ENCODE measurements at places on chromosomes 12 and 14. TPM values are rescaled to one million over a fixed set of nuclear protein-coding genes. Genes with fewer than 3 reads are reported as not detected.

Gene DEPDC4
- 1.6 TPM for total RNA-seq

DNA sequence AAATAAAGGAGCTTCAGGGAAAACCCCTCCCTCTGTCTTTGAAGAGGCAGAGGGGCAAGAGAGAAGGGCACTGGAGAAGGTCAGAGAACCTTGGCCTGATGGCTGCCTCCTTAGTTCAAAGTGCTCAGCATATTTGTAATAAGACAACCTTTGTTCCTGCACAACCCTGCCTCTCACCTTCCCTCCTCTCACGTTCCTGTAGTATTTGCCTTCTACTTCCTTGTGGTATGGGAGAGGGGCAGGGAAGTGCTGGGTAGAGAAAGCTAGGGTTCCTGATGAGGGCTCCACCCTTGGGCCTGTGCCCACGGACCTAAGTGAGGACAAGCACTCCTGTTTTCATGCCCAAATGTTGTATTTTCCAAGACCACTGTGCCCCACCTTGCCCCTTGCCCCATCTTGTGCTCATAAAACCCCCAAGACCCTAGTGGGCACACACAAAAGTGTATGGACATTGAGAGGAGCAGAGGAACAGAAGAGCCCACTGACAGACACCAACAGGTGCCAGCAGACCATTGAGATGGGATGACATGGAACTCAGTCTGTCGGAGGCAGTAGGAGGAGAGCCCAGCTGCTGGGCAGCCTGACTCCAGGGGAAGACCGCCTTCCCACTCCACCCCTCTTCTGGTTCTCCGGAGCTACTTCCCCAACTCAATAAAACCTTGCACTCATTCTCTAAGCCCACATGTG, 261.5 kb upstream of the CCDC196 start:
- no peaks in the 10 kb centered on the region for H3K4me1 ChIP-seq
- no peak for DNase-seq
- no peaks in the 10 kb centered on the region for H3K36me3 ChIP-seq

- DNase-seq, result no peak
- peaks cover 14% of the 10 kb centered on the region for H3K4me1 ChIP-seq
- no peaks in the 10 kb centered on the region for H3K36me3 ChIP-seq
- no peaks in the 10 kb centered on the region for H3K27me3 ChIP-seq
Measured at GRCh38 chr12:49982246-49983087, 9.7 kb downstream of the AQP6 start.

GRCh38 chr14:75520852-75521251, 1.4 kb upstream of the BATF start:
- H3K4me3 ChIP-seq, result no peak overlapping the region
- no peak for DNase-seq
- no peak overlapping the region for H3K27ac ChIP-seq
- H3K27me3 ChIP-seq, result peaks cover 23% of the 10 kb centered on the region
- H3K4me1 ChIP-seq, result no peaks in the 10 kb centered on the region

GRCh38 chr12:124632519-124632984, 65.1 kb upstream of the NCOR2 start:
- no peak for DNase-seq
- H3K4me1 ChIP-seq, result peaks cover 34% of the 10 kb centered on the region
- H3K27ac ChIP-seq, result no peak overlapping the region
- H3K36me3 ChIP-seq, result no peaks in the 10 kb centered on the region

Gene APOF
- not detected for total RNA-seq

DNA sequence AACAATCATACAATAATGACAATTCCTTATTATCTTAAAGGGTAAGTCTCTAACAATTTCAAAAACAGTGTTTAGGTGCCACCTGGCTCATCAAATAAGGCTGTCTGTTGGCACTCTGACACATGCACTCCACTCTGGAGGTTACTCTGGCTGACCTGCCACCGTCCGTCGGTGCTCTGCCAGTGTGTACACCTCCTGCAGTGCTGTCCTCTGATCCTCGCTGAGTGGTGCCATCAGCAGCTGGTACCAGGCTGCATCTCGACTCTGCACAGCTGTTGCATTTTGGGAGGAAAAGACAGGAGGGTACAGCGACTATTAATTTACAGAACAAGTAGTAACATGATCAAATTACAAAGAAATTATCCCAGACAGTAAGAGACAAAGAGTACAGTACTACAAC, 63.9 kb downstream of the IPO8 start:
- no peak for DNase-seq
- H3K27ac ChIP-seq, result no peak overlapping the region
- no peaks in the 10 kb centered on the region for H3K27me3 ChIP-seq
- peaks cover 15% of the 10 kb centered on the region for H3K4me1 ChIP-seq
- no peak overlapping the region for H3K4me3 ChIP-seq

DNA sequence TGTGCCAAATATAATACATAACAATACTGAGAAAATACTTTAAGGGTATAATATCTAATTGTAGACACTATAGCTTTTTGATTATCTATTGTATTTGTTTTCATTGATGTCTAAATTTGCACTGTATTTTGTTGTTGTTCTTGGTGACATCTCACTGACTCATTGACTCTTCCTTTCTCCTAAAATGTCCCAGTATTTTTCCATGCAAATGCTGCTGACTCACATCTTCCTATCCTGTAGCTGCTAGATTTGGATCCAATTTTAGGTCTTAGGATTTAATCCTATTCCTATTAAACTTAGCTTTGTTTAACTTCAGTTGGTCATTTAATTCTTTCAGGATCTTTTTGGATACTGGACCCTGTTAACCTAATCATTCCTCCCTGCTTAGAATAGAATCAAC, 148.5 kb downstream of the TMTC2 start:
- DNase-seq, result no peak
- no peaks in the 10 kb centered on the region for H3K36me3 ChIP-seq
- H3K4me1 ChIP-seq, result peaks cover 8% of the 10 kb centered on the region
- H3K27me3 ChIP-seq, result no peaks in the 10 kb centered on the region
- no peak overlapping the region for H3K27ac ChIP-seq
- no peak overlapping the region for H3K4me3 ChIP-seq

DNA sequence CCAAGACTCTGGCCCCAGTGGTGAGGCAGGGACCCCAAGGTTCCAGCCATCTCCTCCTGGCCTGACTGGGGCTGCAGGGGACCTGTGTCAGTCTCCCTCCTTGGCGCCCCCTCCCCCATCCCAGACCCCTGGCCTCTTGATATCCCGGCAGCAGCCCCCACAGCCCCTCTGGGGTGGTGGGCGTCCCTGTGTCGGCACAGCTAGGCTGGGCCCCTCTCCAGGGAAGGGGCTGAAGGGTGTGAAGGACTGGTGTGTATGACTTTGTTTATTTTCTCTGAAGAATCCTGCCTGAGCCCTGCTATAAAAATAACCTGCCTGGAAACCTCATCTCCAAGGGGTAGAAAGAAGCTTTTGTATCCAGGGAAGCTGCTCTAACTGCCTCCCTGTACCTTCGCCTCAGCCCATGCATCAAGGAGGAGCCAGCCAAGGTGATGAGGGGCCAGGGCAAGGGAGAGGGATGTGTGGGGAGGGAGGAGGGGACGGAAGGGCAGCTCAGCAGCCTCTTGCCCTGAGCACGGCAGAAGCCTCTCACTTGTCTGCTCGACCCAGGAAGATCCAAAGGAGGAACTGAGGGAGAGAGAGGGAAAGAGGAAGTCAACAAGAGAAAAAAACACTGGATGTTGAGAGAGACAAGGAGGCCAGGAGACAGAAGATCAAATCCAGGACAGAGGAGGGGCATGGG, 25.4 kb upstream of the COL2A1 start:
- no peaks in the 10 kb centered on the region for H3K36me3 ChIP-seq
- H3K27ac ChIP-seq, result no peak overlapping the region
- H3K4me1 ChIP-seq, result peaks cover 14% of the 10 kb centered on the region
- peaks cover 6% of the 10 kb centered on the region for H3K27me3 ChIP-seq
- no peak overlapping the region for H3K4me3 ChIP-seq

DNA sequence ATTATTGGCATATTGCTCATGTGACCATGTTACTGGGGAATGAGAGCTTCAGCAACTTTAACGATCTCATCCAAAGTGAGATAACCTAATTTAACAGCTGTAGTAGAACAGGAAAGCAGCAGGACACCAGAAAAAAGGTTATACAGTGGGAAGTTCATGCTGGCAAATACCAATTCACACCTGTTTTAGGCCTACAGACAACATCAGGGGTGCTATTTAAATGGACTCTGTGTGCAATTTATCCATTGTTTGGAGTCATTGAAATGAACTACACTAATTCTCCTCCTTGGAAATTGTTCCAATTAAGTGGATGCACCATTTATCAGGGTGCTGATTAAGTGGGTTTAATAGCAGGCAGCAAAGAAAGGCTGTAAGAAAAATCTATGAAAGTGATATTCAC, 424.4 kb upstream of the LMO3 start:
- no peak for DNase-seq
- no peaks in the 10 kb centered on the region for H3K4me1 ChIP-seq
- no peak overlapping the region for H3K4me3 ChIP-seq
- H3K27me3 ChIP-seq, result no peaks in the 10 kb centered on the region
- no peaks in the 10 kb centered on the region for H3K36me3 ChIP-seq

DNA sequence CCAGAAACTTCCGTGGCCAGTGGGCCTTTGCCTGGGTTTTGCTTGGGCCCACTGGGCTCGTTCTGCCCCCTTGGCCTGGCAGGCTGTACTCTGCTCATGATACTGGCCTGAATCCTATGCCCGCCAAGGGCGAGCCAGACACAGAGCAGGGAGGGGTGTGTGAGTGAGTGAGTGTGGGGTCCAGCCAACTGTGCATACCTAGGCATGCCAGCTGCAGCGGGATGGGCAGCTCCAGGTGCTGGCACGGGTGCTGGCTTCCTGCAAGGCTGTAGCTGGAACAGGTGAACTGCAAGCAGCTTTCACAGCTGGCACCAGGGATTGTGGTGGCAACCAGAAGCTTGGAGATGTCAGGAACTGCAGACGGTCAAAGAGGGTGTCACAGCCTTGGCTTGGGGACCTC, 1276.4 kb downstream of the SLC16A7 start:
- no peak overlapping the region for H3K27ac ChIP-seq
- H3K36me3 ChIP-seq, result no peaks in the 10 kb centered on the region
- no peaks in the 10 kb centered on the region for H3K4me1 ChIP-seq
- DNase-seq, result peak; percentile 59

- no peak overlapping the region for H3K4me3 ChIP-seq
- H3K36me3 ChIP-seq, result no peaks in the 10 kb centered on the region
- H3K27me3 ChIP-seq, result no peaks in the 10 kb centered on the region
- H3K27ac ChIP-seq, result no peak overlapping the region
Measured at GRCh38 chr12:38448991-38449390, 132.4 kb downstream of the ALG10B start.

Gene BICDL1
- 0.26 TPM for total RNA-seq

DNA sequence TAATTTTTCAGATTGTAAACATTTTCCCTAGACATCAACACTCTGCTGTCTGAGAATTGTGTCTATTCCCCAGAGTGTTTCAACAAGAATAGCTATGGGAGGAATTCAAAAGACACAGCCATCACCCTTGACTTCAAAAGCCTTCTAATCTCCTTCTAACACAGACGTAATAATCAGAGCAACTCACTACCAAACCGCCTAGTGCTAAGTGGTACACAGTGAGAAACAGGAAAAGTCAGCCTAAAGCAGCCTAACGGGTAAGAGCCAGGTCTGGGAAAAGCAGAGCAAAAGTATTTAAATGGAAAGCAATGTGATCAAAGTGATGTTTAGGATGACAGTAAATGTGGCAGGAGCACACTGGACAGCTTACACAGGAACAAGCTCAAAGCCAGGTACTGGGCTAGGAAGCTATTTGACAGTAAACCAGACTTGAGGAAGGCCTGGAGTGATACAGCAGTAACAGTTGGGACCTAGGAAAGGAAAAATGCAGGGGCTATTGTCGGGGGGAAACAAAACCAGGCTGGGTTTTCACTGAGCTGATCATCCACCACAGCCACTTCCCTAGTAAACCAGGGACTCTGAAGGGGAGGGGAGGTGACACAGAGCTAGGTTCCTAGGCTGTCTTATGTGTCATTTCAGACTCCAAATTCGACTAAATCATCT, 29.4 kb downstream of the CORO1C start:
- DNase-seq, result no peak
- H3K27me3 ChIP-seq, result no peaks in the 10 kb centered on the region
- peaks cover 84% of the 10 kb centered on the region for H3K4me1 ChIP-seq
- peak overlapping the region; percentile 85 for H3K27ac ChIP-seq
- peaks cover 37% of the 10 kb centered on the region for H3K36me3 ChIP-seq
- no peak overlapping the region for H3K4me3 ChIP-seq

DNA sequence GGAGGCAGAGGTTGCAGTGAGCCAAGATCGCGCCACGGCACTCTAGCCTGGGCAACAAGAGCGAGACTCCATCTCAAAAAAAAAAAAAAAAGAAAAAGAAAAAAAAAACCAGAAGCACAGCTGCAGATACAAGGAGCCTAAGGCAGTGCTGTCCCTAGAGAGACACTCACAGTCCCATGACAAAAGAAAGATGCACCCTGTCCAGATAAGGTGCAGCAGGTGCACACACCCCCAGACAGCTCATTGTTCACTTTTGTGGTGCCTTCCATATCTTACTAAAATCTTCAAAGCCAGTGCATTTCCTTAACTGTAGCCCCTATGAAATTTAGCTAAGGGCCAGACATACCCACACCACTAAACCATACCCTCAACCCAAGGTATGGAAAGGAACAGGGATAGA, 7.7 kb upstream of the NRL start:
- no peak for DNase-seq
- H3K4me3 ChIP-seq, result no peak overlapping the region
- no peaks in the 10 kb centered on the region for H3K4me1 ChIP-seq

Gene OTUB2
- 0.99 TPM for total RNA-seq

Gene FAM90A1
- not detected for total RNA-seq

GRCh38 chr12:90801776-90802175, 153.2 kb downstream of the CCER1 start:
- no peaks in the 10 kb centered on the region for H3K4me1 ChIP-seq
- no peak overlapping the region for H3K27ac ChIP-seq
- H3K4me3 ChIP-seq, result no peak overlapping the region
- no peak for DNase-seq
- no peaks in the 10 kb centered on the region for H3K27me3 ChIP-seq
- peaks cover 1% of the 10 kb centered on the region for H3K36me3 ChIP-seq

- H3K36me3 ChIP-seq, result no peaks in the 10 kb centered on the region
- peak; percentile 87 for DNase-seq
Measured at GRCh38 chr14:104113631-104114420, 24.6 kb upstream of the KIF26A start.

- no peak overlapping the region for H3K27ac ChIP-seq
- no peak overlapping the region for H3K4me3 ChIP-seq
- H3K36me3 ChIP-seq, result peaks cover 37% of the 10 kb centered on the region
Measured at GRCh38 chr12:45930369-45930768, 60.0 kb downstream of the SCAF11 start.

DNA sequence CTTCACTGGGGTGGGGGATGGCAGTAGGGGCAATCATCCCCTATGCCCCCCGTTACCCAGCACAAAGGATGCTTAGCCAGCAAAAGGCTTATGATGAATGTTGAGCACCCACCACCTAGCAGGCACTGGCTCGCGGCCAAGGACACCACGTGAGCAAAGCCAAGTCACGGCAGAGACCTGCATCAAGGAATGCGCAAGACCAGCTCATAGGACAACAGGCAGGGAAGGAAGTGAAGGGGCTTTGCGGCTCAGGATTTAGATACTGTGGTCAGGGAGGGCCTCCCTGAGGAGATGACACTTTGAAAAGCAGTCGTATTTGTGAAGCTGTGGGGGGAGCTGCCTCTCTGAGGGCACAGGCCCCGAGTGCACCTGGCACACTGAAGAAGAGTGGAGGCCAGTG, 32.8 kb downstream of the SH2B3 start:
- H3K27me3 ChIP-seq, result no peaks in the 10 kb centered on the region
- no peak overlapping the region for H3K4me3 ChIP-seq
- DNase-seq, result no peak
- H3K27ac ChIP-seq, result peak overlapping the region; percentile 68
- H3K36me3 ChIP-seq, result peaks cover 5% of the 10 kb centered on the region

- H3K36me3 ChIP-seq, result no peaks in the 10 kb centered on the region
- no peaks in the 10 kb centered on the region for H3K27me3 ChIP-seq
- H3K4me3 ChIP-seq, result peak overlapping the region; percentile 88
- peaks cover 42% of the 10 kb centered on the region for H3K4me1 ChIP-seq
- DNase-seq, result no peak
Measured at GRCh38 chr14:100237735-100238418, 1.1 kb upstream of the YY1 start.

- H3K4me3 ChIP-seq, result no peak overlapping the region
- peaks cover 34% of the 10 kb centered on the region for H3K36me3 ChIP-seq
- no peak for DNase-seq
Measured at GRCh38 chr12:6843118-6843902, 2.6 kb downstream of the GNB3 start.

All from chondrocyte (in vitro differentiated cells).